Cardiac muscle cell (in vitro differentiated cells and primary cell): ENCODE measurements at places on chromosomes 16 and 17. TPM values are rescaled to one million over a fixed set of nuclear protein-coding genes. Genes with fewer than 3 reads are reported as not detected.

The GHDC gene
- polyA plus RNA-seq: 7.4 and 13.4 TPM in 2 replicates

The MYH1 gene
- polyA plus RNA-seq: not detected in 2 replicates

The IKZF3 gene
- 0.02 TPM in 1 of 2 replicates, not detected in the other for polyA plus RNA-seq

The CPHXL2 gene
- 0.70 TPM in 1 of 2 replicates, not detected in the other for polyA plus RNA-seq

The SLC47A2 gene
- polyA plus RNA-seq: 0.37 and 0.42 TPM in 2 replicates

The C17orf113 gene
- polyA plus RNA-seq: 4.5 and 4.7 TPM in 2 replicates

The RCVRN gene
- not detected in 2 replicates for polyA plus RNA-seq

The TBC1D28 gene
- not detected in 2 replicates for polyA plus RNA-seq

The GRB7 gene
- 1.8 and 5.6 TPM in 2 replicates for polyA plus RNA-seq

The CAPNS2 gene
- polyA plus RNA-seq: not detected in 2 replicates

The MAPK7 gene
- 29.7 and 33.0 TPM in 2 replicates for polyA plus RNA-seq

The BTBD17 gene
- 0.09 and 0.62 TPM in 2 replicates for polyA plus RNA-seq

The TMIGD1 gene
- polyA plus RNA-seq: not detected in 2 replicates

The CRYM gene
- not detected in 2 replicates for polyA plus RNA-seq

The CCDC102A gene
- polyA plus RNA-seq: 30.1 and 43.8 TPM in 2 replicates

The C17orf107 gene
- polyA plus RNA-seq: 1.3 and 1.6 TPM in 2 replicates

The MT1A gene
- not detected in 2 replicates for polyA plus RNA-seq

The RPH3AL gene
- polyA plus RNA-seq: 13.8 and 22.0 TPM in 2 replicates

The PMFBP1 gene
- 1.7 and 2.7 TPM in 2 replicates for polyA plus RNA-seq

The NRN1L gene
- 0.32 and 0.73 TPM in 2 replicates for polyA plus RNA-seq

The KDM6B gene
- polyA plus RNA-seq: 9.0 and 9.7 TPM in 2 replicates

The CCL22 gene
- polyA plus RNA-seq: 0.45 and 0.56 TPM in 2 replicates

The AOC3 gene
- polyA plus RNA-seq: 2.6 and 3.4 TPM in 2 replicates

The PRAC2 gene
- polyA plus RNA-seq: not detected in 2 replicates

The SLC16A11 gene
- polyA plus RNA-seq: 3.8 and 6.4 TPM in 2 replicates

The TUBD1 gene
- 17.5 and 21.1 TPM in 2 replicates for polyA plus RNA-seq

The MYH8 gene
- not detected in 2 replicates for polyA plus RNA-seq

The CCL17 gene
- not detected in 2 replicates for polyA plus RNA-seq

The GLP2R gene
- 0.06 TPM in 1 of 2 replicates, not detected in the other for polyA plus RNA-seq

The VMO1 gene
- 1.1 and 1.2 TPM in 2 replicates for polyA plus RNA-seq

The RASD1 gene
- 22.0 and 24.3 TPM in 2 replicates for polyA plus RNA-seq

The PHKG2 gene
- 52.1 and 57.0 TPM in 2 replicates for polyA plus RNA-seq

The OTOP2 gene
- polyA plus RNA-seq: not detected in 2 replicates

The GAST gene
- polyA plus RNA-seq: not detected in 2 replicates

The ABCC11 gene
- polyA plus RNA-seq: 0.05 and 1.3 TPM in 2 replicates

The ZNF747 gene
- polyA plus RNA-seq: 12.7 and 17.5 TPM in 2 replicates

The EME1 gene
- polyA plus RNA-seq: 5.2 and 30.7 TPM in 2 replicates

The WNT9B gene
- polyA plus RNA-seq: 0.33 TPM in 1 of 2 replicates, not detected in the other

The MYO15B gene
- polyA plus RNA-seq: 21.3 and 49.2 TPM in 2 replicates

The KCNAB3 gene
- 1.3 and 1.4 TPM in 2 replicates for polyA plus RNA-seq

The SYCE1L gene
- 6.6 and 7.2 TPM in 2 replicates for polyA plus RNA-seq

The MON1B gene
- 21.0 and 32.2 TPM in 2 replicates for polyA plus RNA-seq
